ENCODE measurements at places on chromosomes 11 and 22.

DNA sequence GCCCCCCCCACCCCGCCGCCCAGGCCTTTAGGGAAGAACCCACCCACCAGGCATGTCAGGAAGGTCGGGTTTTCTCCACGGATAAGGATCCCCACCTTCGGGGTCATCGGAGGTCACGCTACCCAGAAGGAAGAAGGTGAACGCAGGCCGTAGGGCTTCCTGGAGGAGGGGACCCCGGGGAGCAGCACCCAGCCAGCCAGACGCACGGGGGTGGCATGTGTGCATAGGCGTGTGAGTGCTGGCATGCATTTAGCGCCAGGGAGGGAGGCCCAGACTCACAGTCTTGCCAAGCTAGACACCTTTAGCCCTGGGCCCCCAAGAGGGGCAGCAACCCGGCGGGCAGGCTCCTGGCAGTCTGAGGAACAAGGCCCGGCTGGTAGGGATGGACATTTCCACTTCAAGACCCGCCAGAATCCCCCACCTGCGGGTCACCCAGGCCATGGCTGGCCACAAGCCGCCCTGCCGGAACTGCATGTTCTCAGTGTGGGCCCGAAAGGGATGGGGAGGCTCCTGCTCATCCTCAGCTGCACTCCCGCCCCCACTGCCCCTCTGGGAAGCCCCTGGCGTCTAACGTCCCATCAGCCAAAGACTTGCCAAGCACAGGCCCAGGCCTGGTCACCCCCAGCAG lies 16.7 kb upstream of the PIM3 start:
- DNase-seq, result no peak

GRCh38 chr11:77084581-77085191 lies 17.9 kb downstream of the CAPN5 start:
- DNase-seq, result no peak

DNA sequence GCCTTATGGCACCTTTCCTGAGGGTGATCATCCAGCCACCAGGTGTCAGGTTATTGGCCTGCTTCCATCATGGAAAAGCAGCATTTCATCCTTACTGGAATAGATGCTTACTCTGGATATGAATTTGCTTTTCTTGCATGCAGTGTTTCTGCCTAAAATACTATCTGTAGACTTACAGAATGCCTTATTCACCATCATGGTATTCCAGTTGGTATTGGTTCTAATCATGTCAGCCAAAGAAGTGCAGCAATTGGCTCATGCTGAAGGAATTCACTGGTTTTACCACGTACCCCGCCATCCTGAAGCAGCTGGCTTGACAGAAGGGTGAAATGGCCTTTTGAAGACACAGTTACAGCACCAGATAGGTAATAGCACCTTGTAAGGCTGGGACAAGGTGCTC lies 194.2 kb downstream of the AASDHPPT start:
- DNase-seq, result no peak

- DNase-seq, result no peak
These were observed 595.0 kb downstream of the TBC1D22A start for GRCh38 chr22:47357493-47357892.

- no peak for DNase-seq
These were observed 3.4 kb downstream of the SART1 start for GRCh38 chr11:65964906-65965305.

DNA sequence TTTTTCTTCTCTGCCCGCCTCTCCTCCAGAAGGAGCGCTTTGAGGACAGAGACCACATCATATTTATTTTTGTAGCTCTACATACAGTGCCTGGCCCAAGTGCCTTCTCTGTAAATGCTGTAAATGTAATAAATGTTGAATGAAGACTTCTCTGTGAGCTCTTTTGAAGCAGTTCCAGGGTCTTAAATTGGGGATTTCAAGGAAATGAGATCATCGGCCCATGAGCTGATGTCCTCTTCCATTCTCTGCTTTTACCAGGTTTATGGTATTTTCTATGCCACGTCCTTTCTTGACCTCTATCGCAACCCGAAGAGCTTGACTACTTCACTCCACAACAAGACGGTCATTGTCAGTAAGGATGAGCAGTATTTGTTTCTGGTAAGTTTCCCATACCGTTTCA lies 165.7 kb upstream of the SORL1-AS1 start:
- no peak for DNase-seq

Measured in T-helper 2 cell (primary cell).